ENCODE measurements at places on chromosomes 13 and 19.
A peak's percentile ranks its signal among the peaks of the same experiment; 100 is the strongest.

DNA sequence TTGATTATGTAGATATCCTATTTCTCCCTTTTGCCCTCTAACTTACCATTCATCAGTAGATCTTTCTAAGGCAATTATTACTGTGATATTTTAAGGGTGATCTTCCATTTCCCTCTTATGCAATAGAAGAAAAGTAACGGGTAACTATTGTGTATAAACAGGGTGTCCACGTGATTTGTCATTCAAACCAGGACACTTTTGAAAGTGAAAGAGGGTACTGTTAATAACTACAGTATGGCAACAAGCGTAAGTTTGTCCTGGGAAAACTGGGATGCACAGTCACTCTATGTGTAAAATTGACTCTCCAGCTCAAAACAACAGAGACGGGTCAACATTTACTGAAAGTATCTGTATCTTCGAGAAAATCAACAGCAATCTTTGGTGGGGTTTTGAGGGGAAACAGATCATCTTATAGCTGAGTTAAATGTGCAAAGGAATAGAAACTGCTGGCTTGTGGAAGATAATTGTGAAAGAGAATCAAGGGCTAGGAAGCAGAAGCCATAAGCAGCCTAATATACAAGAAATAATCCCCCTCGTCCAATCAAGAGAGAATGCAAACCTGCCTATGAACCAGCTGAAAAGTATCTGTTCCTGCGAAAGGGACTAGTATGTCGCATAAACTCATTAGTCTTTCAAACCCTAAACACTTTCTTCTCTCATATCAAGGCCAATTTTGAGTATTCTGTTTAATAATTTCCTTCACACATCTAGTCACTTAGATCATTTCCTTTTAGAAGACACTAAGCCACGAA is 126.7 kb downstream of the FOXO1 start:
- DNase-seq = no peak

- no peak for DNase-seq
Observed at GRCh38 chr13:39575641-39576238, 27.3 kb downstream of the LHFPL6 start.

DNA sequence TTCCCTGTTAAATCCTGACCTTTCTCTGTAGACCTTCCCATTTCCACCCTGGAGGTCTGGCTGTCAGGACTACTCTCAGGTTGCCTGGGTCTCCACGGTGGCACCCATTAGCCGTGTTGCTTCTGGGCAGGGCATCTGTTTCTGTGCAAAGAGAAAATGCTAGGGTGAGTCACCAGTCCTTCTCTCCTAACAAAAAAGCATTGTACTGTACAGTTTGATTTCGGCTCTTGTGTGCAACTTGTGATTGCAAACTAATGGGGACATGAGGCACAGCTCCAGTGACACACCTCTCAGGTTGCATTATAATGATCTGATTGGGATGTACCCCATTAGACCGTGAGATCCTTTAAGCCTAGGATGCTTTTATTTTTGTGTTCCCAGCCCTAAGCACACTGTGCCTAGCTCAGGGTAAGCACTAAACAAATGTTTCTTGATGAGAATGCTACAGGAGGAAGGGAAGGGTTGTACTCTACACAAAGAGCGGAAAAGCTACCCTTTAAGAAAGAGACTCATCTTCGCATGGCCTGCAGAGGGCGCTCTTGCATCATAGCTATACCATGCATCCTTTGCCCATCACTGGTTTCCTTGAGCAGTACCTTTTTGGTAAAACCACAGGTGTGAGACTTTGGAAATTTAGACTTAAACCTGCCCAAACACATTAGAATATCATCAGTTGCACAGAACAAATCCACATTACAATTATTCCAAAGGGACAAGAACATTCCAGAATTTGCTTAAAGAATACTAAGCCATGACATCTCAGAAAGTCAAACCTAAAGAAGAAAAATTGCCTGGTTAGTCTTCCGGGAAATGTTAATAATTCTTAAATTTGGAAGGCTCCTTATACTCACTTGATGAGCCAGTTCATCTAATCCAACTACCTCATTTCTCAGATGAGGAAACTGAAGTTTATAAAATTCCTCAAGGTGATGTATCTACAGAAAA is 20.3 kb upstream of the TRIM13 start:
- peak; percentile 82 for DNase-seq

- DNase-seq = no peak
Observed at GRCh38 chr13:106958621-106959048, 390.7 kb upstream of the ARGLU1 start.

GRCh38 chr19:1868971-1869370 is 5.6 kb upstream of the KLF16 start:
- no peak for DNase-seq

DNA sequence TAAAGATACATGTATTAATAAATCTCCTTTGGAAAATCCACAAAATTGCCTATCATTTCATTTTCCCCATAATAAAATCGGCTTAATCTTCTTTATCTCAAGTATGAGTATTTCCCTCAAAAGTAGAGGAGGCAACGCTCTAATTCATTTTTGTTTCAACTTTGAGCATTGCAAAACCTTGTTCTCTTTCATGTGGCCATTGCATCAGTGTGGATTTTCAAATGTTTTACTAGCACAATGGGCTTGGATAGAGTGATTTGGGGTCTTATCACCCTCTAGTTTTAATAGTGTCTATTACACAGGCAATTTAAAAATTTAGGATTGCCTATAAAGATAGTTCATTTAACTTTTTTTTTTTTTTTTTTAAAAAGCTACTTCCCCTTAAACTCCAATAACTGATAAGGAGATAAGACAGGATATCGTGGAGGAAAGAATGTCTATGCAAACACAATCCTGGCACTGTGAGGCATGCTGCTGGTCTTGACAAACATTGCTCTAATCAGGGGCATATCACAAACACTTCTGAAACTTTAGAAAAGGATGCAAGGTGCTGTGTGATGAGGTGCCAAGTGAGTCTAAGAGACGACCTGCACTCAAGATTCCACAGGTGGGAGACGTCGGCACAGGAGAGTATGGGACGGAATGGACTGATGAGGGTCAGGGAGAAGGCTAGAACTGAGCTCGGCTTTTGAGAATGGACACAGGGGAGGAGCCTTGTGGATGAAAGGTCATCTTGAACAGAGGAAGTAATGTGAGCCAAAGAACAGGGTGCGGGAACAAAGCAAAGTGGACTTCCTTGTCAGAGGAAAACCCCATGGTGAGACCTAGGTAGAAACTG is 199.7 kb downstream of the IRS2 start:
- no peak for DNase-seq

DNA sequence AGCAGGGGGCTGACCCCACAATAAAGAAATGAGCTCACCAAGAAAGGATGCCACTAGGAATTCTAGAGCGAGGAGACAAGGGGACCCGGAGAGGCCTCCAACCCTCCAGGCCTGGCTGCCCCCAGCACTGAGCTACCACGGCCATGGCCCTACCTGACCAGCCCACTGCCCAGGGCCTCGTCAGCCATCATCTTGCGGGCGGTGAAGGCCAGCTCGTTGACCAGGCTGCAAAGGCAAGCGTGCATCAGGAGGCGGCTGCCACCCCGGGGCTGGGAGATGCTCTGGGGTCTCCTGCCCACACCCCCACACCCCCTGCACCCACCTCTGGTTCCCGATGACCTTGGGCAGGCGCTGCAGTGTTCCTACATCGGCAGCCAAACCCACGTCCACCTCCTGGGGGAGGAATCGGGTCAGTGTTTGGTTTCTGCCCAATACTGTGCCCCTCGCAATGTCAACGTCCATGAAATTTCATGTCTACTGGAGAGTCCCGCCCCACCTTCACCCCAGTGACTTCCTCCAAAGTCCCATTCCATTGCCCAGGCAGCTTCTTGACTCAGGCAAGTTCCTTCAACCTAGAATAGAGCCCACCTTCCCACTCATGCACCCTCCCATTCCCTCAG is 3.5 kb upstream of the LGALS4 start:
- no peak for DNase-seq

DNA sequence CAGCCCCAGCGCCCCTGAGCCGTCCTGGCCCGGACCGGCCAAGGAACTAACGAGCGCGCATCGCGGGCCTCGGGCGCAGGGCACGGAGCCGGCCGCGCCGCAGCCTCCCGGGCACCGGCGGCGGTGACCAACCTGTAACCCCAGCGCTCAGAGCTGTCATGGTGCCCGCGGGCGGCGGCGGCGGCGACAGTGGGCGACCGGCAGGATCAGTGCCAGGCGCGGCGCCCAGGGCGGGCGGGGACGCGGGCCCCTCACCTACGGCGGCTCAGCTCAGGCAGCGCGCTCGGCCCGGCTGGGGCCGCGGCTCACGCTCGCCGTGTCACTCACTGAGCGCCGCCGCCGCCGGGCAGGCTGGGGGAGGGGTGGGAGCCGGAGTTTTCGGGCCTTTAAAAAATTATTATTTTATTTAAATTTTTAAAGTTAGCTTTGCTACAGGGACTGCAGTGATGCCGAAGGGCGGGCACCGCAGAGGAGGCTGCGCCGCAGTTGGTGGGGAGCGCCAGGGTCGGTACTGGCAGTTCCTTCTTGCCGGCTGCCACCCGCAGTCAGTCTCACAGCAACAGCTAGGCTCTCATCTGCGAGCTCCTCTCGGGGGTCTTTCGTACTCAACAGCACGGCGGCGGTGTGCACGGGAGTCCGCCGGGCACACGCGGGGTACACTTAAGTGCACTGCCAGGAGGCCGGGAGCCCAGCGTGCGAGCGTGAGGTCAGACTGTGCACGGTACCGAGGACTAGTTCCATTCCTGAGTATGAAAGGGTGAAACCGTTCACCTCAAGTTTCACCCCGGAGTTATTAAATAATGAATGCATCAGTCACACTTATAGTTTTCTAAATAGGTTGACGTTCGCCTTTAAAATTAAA is at the start of gene NALCN:
TSS of gene NALCN (minus strand) at position 328 of the 862 bp plus-strand sequence. CDS start 17,382 bp downstream, outside the sequence.
- no peak for DNase-seq

DNA sequence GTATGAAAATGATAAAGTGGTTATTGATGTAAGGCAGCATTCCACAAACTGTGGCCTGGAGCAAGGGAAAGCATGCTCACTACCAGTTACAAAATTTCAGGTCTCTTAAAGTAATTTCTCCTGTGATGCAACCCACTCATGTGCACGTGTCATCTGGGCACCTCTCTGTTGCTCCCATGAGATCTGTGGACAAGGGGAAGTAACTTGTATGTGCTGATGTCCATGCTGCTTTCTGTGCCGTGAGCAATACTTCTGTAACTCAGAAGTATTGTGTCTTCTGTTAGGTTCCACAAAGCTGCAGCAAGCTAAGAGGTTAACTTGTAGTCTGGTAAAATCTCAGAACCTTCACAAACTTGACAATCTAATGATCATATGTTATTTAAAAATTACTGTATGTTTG is 930.0 kb upstream of the SLITRK6 start:
- no peak for DNase-seq

DNA sequence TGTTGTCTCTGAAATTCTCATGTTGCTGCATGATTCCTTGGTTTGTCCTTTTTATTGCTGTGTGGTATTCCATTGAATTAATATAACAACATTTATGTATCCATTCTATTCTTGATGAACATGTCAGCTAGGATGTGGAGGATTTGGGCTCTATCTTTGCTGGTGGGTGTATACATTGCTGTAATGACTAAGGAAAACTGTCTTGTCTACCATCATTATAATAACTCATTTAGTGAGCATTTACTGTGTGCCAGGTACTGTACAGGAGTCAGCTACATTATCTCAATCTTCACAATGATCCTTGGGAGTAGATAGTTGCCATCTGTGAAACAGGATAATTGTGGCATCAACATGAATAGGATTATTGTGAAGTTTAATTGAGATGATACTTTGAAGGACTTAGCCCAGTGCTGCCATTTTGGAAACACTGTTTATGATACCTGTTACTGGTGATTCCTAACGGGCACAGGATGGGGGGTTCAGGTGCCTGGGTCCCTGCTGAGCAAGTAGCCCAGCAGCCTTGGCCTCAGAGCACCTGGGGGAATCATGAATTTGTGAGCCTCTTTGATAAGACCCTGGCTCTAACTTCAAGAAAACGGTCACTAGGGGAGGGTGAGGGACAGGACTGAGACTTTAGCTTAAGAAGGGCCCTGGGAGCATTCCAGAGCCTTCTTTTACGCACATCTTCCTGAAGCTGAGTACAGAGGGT is 1.8 kb upstream of the CCNE1 start:
- no peak for DNase-seq

DNA sequence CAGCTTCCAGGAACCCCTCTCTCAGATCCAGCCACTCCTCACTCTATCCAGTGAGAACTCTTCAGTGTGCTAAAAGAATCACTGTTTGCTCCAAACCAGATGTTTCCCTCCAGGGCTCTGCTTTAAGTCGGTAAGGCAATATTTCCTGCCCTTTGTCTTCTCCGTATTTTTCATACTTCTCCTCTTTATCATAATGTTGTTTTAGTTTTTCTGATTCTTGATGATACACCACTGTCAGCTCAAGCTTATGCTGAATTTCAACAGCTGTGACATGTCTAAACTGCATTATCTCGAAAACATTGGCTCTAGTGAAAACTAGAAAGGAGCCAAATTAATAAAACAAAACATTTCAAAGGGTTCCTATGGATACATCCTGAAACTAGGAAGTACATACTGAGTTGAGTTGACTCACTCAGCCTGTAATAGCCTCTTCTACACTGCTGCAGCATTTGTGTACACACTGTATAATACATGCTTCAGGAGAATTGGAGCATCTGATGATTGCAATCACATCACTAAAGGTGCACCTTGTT is 39.8 kb downstream of the GPR180 start:
- no peak for DNase-seq

Measured in HAP-1 (cell line).